Stimulated activated CD4-positive, alpha-beta T cell treated with anti-CD3 and anti-CD28 coated beads, TNF-alpha, amount 100 ng/mL, for 24 hours (primary cell): ENCODE measurements at places on chromosomes 12 and 14.

DNA sequence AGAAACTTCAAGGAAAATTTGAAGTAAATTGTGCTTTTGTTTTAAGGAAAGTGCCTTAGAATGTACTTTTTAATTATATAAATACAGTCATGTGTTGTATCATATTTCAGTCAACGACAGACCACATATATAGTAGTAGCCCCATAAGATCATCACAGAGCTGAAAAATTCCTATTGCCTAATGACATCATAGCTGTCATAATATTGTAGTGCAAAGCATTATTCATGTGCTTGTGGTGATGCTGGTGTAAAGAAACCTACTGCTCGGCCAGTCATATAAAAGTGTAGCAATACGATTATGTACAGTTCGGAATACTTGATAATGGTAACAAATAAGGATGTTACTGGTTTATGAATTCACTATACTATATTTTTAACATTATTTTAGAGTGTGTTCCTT lies 198.9 kb upstream of the SLC16A7 start:
- no peak for DNase-seq

- no peak for DNase-seq
Measured at GRCh38 chr14:75459099-75459741, 31.4 kb downstream of the JDP2 start.

GRCh38 chr12:57803319-57803893 lies 15.1 kb downstream of the AVIL start:
- no peak for DNase-seq

DNA sequence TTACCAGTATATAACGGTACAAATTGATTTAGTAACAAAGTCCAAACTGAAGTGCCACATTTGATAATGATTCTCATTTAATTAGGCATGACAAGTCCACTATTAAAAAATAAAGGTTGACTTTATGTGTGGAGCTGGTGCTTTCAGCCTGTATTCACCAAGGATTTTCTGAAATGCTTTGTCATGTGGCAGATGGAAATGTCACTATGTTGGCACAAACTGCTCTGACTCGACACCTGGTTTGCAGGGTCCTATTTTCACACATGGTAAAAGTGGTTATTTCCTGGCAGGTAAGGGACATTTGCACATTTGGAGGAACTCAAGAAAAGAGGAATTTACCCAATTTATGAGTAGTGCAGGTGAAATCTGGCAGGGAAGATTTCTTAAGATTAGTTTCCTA lies 572.6 kb upstream of the MDGA2 start:
- no peak for DNase-seq

DNA sequence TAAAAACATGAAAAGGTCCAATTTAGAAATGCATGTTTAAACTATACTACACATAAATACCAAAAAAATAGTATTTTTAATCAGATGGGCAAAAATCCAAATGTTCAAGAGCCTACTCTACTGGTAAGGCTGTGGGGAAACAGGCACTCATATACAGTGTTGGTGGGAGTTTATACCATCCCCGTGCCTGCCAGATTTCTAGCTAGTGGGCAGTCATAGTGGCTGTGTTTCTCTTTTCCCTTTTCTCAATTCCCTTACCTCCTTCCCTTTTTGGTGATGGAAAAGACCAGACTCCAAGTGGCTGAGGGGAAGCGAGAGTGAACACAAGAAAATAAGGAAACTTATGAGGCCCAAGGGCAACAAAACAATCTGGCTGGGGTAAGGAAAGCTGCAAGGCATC lies 14.7 kb downstream of the ZNF641 start:
- DNase-seq, result no peak
